ENCODE measurements at places on chromosomes 1 and 21.

DNA sequence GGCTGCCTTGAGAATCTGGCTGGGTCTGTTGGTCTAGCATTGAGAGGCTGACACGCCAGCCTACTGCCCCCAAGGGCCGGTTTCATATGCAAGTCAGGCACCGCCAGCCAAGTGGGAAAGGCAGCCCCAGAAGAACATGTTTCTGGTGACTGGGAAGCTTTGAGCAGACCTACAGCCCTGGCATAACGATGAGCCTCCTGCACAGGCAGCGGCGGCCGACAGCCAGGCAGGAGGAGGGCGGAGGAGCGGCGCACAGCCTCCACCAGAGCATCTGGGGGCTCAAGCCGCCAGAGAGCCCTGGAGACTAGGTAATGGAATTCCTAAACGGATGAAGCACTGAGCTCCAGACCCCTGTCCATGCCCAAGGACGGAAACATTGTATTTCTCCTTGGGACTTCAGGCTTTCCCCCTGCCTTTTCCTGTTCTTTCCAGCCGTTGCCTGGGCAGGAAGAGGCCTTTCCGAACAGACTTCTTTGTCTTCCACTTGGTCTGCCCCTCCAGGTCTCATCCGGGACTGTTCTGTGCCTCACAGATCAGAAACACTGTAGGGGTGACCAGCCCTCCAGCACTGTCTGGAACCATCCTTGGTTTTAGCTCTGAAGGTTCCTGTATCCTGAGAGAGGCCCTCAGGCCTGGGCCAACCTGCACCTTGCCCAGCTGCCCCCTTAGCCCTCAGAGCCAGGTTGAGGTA, 59.5 kb downstream of the IRF2BP2 start:
- no peak for DNase-seq

- DNase-seq, result no peak
Measured at GRCh38 chr1:28258628-28259251, 578 bp upstream of the SESN2 start.

DNA sequence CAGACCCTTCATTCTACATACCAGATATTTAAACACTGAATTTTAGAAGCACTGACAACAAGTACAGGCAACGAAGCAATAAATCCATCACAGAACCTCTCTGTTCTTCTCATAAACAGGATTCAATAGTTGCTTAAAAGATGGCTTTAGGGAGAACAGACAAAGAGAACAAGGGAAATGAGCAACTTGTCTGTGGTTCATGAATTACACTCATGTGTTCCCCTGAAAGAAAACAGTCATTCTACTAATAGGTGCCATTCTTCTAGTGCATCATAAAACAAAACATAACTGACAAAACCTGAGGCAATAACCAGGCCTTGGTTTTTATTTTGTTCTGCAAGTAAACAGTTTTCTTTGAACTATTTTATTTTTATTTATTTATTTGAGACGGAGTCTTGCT, 6.8 kb downstream of the GNL2 start:
- DNase-seq, result no peak

DNA sequence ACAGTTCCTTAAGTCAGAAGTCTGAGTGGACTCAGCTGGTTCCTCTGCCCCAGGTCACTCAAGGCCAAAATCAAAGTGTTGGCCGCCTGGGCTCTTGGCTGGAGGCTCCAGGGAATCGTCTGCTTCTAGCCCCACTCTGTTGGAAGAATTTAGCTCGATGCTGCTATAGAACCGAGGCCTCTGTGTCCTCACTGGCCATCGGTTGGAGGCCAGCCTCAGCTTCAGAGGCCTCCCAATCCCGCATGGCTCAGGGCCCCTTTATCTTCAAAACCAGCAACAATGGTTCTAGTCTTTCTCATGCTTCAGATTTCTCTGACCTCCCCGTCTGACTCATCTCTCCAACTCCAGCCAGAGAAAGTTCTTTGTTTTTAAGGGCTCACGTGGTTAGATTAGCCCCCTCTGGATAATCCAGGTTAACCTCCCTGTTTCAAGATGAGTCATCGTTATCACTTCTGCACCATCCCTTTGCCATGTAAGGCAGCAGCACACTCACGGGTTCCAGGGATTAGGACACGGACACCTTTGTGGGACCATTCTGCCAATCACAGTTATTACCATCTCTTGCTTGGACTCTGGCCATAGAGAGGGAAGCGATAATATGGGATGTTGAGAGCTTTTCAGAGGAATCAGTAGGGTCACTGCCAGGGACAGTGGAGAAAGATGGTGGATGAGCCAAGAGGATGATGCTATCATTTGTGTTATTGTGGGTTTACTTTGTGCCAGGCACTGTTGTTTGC, 13.6 kb downstream of the FHAD1 start:
- no peak for DNase-seq

GRCh38 chr1:31507221-31507620, 69.1 kb upstream of the TINAGL1 start:
- no peak for DNase-seq

DNA sequence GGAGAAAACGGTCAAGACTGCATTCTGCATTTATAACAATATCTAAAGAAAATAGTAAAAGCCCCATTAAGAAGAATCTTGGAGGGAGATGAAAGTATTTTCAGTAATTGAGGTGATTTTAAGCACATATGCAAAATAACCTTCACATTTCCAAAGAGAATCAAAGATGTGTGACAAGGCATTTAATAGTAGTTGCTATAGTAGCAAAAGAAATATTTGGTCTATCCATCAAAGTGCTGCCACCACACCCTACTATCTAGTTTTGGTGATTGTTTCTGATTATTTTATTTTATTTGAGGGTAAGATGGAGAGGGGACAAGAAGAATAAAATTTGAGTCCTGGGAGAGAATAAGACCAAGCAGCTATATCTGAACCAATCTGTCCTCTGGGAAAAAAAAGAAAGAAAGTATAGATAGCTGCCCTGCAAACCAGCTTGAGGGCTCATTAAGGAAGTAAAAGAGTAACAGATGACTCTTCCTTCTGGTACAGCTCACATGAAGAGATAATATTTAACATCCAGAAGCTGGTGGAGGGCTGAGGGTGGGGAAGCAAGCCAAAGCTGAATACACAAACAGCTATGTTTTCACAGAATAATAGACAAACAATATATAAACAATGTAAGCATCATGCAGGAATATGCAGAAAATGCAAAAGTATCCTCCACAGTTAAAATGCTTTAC, 47.2 kb upstream of the RASAL2 start:
- no peak for DNase-seq

- DNase-seq, result peak; percentile 54
Measured at GRCh38 chr1:159945483-159946241, at the start of gene IGSF9. IGSF9 (minus strand) TSS chr1:159945613; CDS start chr1:159943454, 2,159 bp downstream.

DNA sequence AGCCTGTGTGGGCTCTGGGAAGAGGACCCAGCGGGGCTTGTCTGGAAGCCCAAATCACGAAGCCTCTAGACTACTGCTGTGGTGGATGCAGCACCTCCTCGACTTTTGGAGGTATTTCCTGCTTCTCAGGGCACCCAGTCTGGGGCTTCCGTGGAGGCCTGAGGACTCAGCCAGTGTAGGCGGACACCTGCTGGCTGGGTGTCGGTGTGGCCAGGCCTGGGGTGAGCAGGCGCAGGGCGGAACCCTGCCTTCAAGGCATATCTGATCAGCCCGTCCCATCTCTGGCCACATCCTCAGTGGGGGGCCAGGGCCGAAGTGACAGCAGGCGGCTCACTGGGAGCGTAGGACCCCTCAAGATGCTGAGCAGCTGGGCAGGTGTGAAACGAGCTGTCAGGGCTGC, 6.9 kb downstream of the PLCH2 start:
- DNase-seq, result no peak

- no peak for DNase-seq
Measured at GRCh38 chr1:48291421-48291820, 68.9 kb downstream of the SLC5A9 start.

DNA sequence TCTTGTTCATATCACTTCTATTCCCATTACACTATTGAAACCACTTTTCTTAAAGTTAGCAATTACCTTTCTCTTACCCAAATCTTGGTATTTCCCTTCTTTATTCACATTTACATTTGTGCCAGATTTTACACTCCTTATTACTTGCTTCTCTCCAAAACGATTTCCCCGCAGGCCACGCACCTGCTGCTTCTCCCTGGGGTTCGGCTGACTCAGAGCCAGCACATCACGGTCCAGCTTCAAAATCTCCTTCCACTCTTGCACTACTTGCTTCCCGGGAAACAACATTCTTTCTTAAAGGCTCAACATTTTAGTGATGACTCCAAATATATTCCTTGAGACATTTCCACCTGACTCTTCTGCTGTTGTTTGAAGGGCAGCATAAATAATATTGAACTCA, 20.7 kb downstream of the LHX9 start:
- no peak for DNase-seq

DNA sequence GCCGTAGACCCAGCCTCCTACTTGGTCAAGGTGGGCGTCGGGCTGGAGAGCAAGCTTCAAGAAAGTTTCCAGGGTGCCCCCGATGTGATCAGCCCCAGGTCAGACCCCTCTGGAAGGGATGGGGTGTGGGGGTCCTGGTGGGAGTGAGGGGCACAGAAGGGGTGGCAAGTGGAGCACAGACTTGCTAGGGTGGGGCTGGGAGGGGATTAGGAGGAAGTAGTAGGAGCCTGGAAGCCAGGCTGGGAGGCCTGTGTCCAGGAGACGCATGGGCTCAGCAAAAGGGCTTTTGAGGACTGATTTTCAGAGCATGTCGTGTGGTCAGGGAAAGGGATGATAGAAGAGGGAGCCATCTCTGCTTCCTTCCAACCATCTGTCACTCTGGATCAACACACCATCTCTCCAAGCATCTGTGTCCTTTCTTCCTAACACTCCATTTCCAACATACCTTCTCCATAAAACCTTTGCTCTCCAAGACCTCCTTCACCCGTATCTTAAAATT, 8.5 kb downstream of the TRIM46 start:
- no peak for DNase-seq

DNA sequence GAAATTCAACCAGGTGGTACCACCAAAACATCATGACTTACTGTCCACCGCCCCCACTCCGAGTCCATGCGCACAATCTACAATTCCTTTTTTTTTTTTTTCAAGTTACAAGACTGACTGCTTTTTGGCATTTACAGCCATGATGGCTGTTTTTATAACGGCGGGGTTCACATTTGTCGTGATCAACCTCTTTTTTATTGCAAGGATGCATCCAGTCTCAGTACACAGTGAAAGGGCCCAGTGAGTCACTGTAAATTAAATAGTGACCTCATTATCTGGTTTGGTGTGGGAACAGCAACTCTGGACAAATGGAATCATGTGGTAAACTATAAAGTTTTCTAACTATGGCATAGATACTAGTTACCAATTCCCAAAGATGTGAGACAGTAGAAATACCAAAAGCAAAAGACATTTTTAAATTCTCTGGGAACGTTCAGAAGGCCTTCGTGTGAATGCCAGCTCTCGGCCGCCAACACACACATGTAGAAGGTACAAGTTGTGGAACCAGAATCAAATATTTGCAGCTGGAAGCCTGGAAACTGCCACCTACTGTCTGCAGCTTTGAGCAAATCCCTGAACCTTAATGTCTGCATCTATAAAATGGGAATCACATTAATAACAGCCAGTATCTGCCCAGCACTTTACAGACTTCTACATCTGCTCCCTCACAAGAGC, 4.9 kb downstream of the GLIS1 start:
- DNase-seq, result no peak

- DNase-seq, result no peak
Measured at GRCh38 chr1:89987159-89987819, 7.6 kb upstream of the ZNF326 start.

DNA sequence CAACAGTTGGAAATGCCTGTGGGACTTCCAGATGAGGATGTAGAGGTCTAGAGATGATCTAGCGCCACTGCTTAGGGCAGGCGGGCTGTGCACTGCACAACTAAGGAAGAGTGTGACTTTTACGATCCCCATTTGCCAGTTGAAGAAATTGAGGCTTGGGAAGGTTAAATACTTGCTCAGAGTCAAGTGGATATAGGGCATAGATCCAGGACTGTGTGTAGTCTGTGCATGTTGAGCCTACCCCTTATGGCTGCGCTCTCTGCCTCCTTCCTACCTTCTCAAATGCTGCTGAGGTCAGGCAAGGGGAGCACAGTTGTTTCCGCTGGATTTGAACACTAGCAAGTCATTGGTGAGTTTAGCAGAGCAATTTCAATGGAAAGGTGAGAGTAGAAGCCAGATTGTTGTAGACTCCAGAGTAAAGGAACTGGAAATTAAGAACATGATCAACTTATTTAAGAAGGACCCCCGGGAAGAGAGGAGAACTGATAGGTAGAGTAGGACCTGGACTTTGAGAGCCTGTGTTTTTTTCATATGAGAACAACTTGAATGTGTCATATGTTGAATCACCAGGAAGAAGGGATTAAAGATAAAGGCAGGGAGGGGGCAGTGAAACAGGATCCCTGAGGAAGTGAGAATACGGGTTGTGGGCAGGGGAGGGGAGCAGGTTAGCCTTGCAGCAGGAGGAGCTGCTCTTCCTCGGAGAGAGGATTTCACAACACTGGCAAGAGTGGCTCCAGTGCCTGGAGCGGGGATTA, 2.7 kb downstream of the CAPN2 start:
- no peak for DNase-seq

GRCh38 chr1:216740331-216740730, 17.1 kb upstream of the ESRRG start:
- no peak for DNase-seq

DNA sequence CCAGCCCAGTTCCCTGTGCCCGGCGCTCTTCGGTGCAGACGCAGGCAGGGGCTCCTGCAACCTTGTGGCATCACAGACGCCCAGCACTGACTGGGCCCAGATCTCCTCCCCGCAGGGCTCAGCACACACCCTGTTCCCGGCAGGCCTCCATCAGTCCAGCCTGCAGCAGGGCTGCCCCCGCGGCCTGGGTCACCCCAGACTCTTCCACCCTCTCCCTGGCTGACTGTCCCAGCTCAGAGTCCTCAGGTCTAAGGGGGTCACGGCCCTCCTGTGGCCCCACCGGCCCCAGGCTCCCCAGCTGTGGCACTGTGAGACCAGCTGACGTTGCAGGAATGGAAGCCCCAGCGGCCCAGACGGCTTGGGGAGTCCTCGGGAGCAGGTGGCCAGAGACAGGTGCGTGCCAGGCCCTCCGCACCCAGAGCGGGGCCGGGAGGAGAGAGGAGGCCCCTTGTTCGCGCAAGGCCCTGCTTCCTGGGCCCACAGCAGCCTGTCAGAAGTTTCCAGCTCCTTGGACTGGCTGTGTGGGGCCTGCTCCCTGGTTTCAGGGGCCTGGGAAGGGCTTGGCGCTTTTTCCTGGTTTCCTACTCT, 4.2 kb downstream of the B3GALT6 start:
- DNase-seq, result no peak

DNA sequence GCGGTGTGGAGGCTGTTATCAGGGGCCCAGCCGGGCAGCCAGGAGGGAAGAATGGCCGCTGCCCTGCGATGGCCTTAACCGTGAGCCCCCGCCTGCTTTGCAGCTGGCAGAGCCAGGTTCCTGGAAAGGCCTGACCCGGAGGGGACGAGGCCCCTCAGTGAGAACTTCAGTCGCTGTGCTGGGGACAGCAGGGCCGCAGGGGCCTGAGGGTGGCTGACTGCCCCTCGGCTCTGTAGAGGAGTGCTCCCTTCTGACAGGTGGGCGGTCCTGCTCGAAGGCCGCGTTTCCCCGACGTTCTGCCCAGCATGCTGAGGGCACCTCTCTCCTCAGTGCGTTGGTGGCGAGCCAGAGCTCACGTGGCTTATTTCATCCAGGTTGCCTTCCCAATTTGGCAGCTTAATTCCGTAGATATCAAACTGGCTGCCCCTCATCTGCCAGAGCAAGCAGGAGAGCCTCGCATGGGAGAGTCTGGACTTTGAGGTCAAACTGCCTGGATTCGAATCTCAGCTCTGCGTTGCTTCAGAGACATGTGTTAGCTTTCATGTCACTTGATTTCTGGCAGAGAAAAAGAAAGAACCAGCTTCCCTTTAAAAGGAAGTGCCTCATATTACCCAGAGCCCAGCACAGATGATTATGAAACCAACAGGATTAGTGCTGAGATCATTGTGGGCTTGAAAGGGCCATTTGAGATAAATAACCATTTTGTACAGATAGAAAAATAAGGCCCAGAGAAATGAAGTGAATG, 239.8 kb downstream of the SDCCAG8 start:
- no peak for DNase-seq
